ENCODE measurements at places on chromosomes 7 and 10.

GRCh38 chr10:31963589-31963980 lies 35.0 kb upstream of the ARHGAP12 start:
- no peak for DNase-seq

DNA sequence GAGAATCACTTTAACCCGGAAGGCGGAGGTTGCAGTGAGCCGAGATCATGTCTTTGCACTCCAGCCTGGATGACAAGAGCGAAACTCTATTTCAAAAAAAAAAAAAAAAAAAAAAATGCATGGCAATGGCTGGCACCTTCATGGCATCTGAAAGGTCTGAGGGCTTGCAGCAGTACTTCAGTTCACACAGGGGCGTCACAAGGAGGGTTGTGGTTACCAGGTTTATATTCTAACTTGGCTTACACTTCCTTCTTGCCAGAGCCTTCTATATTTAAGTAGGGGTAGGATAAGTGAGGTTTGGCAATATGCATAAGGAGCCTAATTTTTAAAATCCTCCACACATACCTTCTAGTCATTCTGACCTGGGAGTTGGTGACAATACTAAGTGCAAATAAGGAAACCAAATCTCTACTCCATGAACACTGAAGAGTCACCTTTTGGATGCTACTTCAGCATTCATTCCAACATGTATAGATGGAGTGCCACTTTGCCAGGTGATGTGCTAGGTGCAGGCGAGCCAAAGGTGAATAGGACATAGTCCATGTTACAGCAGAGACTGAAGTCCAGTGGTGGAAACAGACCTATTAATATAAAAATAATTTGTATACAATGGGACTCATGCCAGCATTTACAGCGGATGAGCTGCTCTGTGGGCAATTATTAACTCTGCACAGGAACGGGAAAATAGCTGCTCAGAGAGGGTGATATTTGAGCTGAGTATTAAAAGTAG lies 57.8 kb upstream of the PDCD4 start:
- DNase-seq, result no peak

GRCh38 chr7:125136755-125137532 lies 207.3 kb upstream of the POT1 start:
- DNase-seq, result no peak

DNA sequence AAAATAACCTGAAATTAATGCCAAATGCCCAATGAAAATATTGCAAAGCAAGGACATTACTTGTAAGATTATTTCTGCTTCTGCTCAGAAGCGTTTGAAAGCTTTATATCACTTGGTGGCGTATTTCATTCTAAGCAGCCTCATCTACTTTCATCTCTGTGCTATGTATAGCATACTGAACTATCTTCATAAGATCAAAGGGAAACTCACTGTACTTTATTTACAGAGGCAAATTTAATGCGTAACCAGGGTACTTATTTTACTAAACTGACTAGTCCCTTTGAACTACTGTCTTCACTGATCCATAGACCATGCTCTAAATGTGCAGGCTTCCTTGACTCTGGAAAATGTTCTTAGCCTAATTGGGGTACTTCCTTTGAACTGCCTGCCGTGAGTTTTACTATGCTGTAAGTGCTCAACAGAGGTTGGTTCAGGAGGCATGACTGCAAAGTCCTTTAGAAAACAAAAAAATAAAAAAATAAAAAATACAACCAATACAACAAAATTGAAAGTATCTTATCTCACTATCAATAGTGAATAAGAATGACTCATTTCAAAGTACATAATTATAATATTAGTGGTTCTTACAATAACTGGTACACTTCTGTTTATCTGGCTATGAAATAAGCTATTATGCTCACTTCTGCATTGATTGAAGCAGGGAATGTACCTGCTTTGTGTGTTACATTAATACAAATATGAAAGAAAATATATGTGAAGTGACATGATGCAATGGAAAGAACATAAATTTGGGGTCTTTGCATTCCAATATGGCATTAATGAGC lies 41.0 kb upstream of the TSPAN12 start:
- no peak for DNase-seq

GRCh38 chr10:42932116-42932515 lies 144.8 kb upstream of the RET start:
- no peak for DNase-seq

GRCh38 chr7:48426966-48427555 lies 255.8 kb downstream of the ABCA13 start:
- DNase-seq, result no peak

DNA sequence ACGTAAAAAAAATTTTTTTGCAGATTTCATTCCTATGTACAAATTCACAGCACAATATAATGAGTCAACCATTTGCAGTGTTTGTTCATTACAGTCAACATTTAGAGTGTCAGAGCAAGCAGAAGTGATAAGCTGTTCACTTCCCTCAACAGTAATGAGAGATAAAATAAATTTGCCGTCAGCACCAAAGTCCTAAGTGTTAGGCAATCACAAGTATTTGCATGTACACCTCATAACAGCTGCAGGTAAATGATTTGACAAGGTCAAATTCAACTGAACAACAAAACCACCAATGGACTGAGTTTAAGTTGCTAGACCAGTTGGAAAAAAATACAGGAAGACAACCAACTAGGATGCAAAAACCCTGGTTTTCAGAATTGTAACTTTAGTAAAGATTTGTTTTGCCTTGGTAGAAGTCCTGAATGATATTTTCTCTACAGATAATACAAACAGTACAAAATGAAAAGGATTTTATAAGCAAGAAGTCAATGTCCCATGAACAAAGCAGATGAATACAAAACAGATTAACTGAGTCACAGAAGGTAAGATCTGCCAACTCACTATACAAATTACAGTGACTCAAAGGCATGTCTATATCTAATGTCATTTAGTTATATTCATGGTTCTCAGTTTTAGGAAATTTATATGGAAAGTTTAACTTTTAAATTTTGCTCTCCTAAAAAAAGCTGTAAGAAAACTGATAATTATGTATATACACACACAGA lies 10.4 kb downstream of the RAPGEF5 start:
- DNase-seq, result no peak

DNA sequence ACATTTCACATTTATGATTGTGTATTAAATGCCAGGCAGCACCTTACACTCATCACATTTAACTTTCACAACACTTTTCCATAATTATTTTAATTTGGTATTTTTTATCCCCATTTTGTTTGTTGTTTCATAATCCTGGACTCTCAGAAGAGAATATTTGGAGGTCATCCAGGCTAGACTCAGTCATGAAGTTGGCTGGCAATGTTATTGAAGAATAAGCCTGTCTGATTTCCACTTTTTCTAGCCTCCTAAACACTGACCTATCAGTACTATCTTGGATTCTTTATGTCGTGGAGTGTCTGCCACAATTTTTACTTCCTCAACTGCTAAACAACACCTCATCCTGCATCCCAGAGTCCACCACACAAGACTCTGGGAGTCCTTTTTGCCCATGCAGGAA lies 372.3 kb upstream of the NRP1 start:
- no peak for DNase-seq

DNA sequence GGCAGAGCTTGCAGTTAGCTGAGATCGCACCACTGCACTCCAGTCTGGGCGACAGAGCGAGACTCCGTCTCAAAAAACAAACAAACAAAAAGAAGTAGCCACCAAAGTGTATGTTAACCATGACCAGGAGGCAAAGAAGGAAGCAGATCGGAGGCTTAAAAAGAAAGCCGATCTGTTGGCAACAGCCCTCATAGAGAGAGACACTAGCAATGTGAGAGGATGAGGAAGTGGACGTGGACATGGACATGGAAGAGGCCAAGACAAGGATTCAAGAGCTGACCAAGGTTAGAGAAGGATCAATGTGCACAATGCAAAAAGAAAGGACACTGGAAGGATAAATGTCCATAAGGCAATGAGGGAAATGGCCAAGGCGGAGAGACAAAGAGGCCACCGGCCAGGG lies 14.9 kb upstream of the ADCK2 start:
- no peak for DNase-seq

- DNase-seq, result no peak
These were observed 21.6 kb downstream of the GRID2IP start for GRCh38 chr7:6529643-6530042.

- no peak for DNase-seq
These were observed 7.2 kb downstream of the GSTO2 start for GRCh38 chr10:104276192-104276591.

- DNase-seq, result no peak
These were observed 79.0 kb upstream of the HABP2 start for GRCh38 chr10:113473851-113474250.

GRCh38 chr7:10802526-10802925 lies 171.1 kb upstream of the PHF14 start:
- no peak for DNase-seq

GRCh38 chr10:60606343-60607080 lies 171.8 kb upstream of the CDK1 start:
- DNase-seq, result no peak

GRCh38 chr7:157151626-157152339 lies 13.1 kb downstream of the UBE3C start:
- DNase-seq, result no peak

DNA sequence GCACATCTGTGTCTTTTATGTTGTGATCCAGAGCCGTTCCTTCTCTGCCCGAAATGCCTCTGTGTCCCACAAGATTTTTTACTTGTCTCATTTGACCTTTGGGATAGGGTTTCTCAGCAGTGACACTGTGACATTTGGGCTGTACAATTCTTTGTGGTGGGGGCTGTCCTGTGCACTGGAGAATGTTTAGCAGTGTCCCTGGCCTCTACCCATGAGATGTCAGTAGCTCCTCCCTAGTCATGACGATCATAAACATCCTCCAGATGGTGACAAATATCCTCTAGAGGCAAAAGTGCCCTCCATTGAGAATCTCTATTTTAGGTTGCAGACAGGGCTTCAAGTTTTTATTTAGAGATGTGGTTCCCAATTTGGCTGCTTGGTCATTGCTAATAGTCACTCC lies 91.3 kb downstream of the PPP1R17 start:
- DNase-seq, result no peak

DNA sequence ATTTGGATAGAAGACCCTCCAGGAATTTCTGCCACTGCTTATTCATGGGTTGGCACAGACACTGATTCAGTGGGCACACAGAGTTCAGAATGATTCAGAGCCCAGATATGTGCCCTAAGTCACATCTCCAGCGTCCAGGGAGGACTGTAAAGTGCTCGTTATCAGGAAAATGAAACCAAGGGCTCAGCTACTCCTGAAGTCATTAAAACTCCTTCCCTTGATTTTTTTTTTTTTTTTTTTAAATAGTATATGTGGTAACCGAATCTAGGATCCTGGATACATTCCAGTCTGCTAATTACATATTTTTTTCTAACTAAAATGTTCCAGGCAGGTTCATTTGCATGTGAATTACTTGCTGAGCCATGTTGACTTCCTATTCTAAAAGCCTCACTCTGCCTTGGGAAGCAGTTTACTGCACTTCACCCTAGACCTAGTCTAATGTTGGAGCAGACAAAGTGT lies 34.7 kb downstream of the MET start:
- DNase-seq, result no peak

DNA sequence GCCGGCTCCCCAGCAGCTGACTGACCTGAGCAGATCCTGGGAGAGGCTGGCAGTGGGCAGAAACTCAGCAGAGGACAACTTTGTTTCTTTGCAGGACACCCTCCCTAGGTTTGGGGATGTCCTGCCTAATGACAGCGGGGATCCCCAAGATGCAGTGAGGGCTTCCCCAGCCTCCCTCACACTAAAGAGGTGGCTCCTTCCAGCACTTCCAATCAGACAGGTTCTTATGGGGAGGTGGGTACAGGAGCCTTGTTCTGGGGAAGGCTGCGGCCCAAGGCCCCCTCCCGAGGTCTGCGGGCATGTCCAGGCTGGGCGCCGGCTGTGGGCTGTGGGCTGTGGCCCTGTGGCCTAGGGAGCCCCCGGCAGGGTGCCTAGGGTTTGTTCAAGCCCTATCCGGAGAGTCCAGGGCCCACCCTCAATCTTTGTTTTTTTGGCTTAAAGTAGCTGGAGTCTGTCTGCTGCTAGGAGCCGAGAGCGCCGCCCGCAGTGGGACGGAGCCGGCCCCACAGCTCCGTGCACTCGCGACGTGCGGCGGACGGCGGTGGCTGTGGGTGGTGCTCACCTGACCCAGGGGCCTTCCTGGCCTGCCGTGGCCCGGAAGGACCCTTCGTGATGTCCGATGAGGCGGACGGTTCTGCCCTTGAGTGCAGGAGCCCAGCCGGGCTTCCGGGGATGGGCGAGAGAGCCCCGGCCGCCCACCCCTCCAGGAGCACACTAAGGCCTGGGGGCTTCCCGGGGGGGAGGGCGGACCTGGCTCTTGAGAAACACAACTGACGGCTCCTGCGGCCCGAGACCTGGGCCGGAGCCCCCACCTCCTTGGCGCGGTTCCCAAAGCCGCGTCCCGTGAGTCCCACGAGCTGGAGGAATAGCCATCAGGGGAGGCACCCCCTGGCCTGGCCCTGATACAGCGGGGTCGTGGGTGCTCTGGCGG lies 57.2 kb downstream of the PDGFA start:
- no peak for DNase-seq

GRCh38 chr7:50418526-50419290 lies 31.4 kb downstream of the FIGNL1 start:
- no peak for DNase-seq

- no peak for DNase-seq
These were observed 407.4 kb downstream of the MAGI2 start for GRCh38 chr7:79046061-79046460.

- DNase-seq, result no peak
These were observed 222.9 kb upstream of the KMT2E start for GRCh38 chr7:104791080-104791479.

DNA sequence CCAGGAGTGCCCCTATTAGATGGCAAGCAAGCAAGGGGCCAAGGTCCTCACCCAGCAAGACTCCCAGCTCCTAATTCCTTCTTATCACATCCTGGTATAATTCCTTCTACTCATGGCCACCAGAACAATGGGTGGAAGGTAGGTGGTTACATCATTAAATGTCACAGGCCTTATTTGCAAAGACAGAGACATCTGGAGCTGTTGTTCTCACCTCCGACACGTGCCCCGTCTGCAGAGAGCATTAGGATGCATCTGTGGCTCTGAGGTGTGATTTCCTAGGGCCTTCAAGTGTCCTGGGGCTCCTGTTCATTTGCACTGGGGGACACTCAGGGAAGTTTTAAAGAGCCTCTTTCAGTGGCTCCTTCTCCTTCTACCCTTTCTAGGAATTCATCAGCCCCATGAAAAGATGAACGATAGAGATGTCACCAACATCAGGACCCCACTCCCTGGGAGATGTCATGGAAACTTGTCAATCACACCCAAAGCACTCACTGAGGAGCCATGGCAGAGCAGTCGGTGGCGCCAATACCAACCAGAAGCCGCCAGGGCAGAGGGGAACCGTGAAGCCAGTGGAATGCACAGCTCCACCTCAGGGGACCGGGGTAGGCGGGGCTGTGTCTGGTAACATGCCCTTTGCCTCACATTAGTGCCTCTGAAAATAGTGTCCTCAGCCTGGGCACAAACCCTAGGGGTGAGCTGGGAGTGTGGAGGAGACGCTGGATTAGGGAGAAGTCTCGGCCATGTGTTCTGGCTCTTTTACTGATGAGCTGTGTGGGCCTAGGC lies 2.9 kb upstream of the ATP6V0E2 start:
- DNase-seq, result no peak

DNA sequence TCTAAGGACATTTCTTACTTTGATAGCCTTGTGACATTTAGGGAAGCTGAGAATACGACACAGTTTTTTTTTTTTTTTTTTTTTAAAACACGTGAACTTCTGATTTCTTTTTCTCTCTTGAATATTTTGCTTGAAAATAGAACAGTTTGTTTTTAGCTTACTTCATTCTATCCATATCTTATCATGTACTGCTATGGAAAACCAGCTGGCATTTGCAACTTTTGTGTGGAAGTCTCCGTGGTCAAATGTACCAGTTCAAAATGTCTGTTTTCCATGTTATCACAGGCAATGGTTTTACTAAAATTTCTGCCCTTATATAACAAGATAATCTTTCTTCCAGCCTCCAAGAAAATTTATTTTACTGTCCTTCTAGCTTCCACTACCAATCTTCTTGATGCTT lies 821.6 kb downstream of the DNAJB9 start:
- no peak for DNase-seq

All from stimulated activated CD4-positive, alpha-beta T cell treated with anti-CD3 and anti-CD28 coated beads, Interleukin-4, amount 100 ng/mL, for 48 hours (primary cell).